CD4-positive, alpha-beta T cell treated with Interleukin-15 for 4 hours (primary cell): ENCODE measurements at places on chromosomes 1 and 21.

GRCh38 chr1:233459968-233460367 lies 132.4 kb downstream of the MAP3K21 start:
- DNase-seq = no peak

DNA sequence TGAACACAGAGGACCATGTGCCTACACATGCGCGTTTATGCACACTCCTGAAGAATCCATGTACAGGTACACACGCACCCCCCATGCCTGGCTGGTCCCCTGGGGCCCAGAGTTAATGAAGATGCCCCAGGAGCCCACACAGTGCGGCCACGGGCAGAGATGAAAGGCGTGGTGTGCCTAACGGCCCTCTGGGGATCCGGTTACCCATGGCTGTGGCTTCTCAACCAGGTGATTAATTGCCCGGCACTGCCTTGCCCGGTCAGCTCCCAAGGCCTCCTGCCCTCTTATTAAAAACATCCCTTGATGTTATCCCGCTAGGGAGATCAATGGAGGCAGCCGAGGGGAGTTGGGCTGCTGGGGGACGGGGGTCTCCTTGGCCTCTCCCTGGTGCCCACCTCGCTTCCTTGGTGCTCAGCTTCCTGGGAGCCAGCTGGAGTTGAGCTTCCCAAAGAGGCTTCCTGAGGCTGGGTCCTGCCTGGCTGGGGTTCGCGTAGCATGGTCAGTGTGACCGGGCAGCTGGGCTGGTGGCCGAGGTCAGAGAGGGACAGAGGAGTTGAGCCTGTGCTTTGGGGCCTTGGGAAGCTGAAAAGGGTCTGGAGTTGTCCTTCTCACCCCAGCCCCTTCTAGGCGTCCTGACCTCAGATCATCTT lies 75.0 kb upstream of the WNT4 start:
- no peak for DNase-seq

- no peak for DNase-seq
Measured at GRCh38 chr1:7052701-7053100, 267.4 kb downstream of the CAMTA1 start.

DNA sequence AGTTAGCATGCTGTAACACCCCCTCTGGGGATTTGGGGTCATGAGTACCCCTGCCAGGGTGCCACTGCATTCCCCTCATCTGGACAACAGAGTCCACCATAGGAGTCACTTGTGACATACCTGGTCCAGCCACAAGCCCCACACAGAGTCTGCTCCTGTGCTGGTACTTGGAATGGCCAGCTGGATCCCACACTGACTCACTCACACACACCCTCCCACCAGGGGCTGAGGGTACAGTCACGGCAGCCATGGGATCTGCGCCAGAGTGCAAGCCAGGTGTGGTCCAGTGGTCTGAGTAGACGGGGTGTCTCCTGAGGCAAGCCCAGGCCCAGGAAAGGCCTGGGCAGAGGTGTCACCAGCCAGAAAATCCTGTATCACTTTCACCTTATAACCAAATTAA lies 67.7 kb downstream of the MRPL39 start:
- no peak for DNase-seq

GRCh38 chr1:8572106-8572505 lies 245.3 kb downstream of the RERE start:
- DNase-seq = no peak

GRCh38 chr1:106889059-106889458 lies 167.4 kb upstream of the PRMT6 start:
- DNase-seq = no peak

GRCh38 chr1:41503538-41504113 lies 19.1 kb upstream of the EDN2 start:
- no peak for DNase-seq

DNA sequence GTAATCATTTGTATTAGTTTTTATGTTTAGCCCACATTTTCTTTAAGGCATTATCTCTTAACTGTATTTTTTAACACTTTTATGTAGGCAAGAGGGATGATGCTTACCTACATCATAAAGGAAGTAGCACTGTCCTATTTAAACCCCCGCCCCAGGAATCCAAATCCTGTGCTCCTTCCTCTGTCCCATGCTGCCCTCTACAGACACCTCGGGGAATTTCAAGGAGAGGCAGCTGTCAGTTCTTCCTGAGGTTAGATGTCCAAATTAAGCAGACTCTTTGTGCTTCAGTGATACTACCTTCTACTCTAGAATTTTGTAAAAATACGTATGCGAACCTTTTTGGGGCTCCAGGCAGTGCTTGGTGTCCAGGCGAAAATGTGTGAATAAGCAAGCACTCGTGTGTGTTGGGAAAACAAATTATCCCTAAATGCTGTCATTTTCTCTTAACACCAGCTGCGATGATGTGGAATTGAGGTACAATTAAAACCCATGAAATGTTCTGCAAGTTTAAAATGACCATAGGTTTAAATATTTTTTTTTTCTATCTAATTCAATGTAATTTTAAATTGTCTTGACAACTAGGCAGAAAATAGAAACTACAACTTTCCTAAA lies 19.2 kb downstream of the CRCT1 start:
- peak; percentile 10 for DNase-seq

- peak; percentile 45 for DNase-seq
Measured at GRCh38 chr1:31932491-31933316, 5.5 kb downstream of the PTP4A2 start.

- no peak for DNase-seq
Measured at GRCh38 chr1:239952348-239953308, 139.1 kb upstream of the FMN2 start.

GRCh38 chr1:229709500-229710013 lies 83.5 kb downstream of the URB2 start:
- DNase-seq = no peak

DNA sequence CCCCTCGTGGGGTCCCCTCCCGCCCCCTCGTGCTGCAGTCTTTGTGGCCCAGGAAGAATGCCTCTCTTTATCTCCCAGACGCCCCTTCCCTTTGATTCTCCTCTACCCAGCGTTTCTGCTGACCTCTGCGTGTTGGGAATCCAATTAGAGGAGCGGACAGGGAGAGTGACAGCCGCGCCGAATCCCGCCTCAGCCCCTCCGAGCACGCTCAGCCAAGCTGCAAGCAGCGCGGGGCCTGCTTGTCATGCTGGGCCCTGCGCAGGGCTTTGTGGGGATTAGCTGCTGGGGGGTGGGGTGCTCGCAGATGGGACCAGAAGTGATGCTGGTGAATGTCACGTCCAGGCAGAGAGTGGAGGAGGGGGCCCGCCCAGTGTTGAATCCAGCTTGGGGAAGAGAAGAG lies 91.1 kb downstream of the EPHB2 start:
- no peak for DNase-seq

GRCh38 chr1:242524571-242525359 lies at the start of gene PLD5:
TSS of gene PLD5 (minus strand) at chr1:242524697.
- no peak for DNase-seq

GRCh38 chr1:28058168-28058567 lies 30.2 kb downstream of the EYA3 start:
- DNase-seq = no peak

DNA sequence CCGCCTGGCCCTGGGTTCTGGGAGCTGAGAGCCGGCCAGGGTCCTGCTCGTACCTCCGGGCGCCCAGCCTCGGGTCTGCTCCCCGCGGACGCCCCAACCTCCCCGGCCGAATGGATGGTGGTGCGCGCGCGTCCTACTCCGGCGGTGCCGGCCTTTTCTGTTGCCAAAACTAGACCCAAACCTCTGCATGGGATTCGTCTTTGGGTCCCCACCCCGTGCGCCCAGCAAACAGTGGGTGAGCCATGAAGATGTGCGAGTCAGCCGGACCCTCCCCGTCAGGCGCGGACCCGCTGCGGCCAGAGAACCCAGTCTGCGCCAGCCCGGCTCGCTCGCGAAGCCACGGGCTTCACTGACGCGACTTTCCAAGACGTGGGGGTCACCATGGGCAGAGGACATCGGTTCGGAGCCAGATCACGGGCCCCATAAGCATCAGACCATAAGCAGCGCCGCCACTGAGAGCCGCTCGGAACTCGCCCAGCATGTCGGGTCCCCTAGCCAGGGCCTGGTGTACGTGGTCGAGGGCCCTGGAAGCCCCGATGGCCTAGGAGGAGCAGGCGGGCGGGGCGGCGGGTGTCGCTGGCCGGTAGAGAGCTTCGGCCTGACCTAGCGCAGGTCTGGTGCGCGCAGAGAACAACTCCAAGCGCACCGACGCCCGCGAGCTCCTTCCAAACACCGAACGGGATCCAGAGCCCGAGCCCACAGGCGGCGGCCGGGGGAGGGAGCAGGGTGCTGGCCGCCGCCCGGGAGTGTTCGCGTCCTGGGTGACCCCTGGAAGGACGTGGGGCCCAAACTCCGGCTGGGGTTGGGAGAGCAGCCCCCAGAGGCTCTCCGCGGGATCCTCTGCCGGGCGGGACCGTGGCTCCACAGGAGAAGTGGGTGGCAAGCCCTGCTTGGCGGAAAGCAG lies 1.0 kb upstream of the TP73 start:
- no peak for DNase-seq

- no peak for DNase-seq
Measured at GRCh38 chr1:1128454-1129139, 12.7 kb upstream of the C1orf159 start.

GRCh38 chr1:63892632-63893395 lies 119.0 kb downstream of the ROR1 start:
- no peak for DNase-seq

DNA sequence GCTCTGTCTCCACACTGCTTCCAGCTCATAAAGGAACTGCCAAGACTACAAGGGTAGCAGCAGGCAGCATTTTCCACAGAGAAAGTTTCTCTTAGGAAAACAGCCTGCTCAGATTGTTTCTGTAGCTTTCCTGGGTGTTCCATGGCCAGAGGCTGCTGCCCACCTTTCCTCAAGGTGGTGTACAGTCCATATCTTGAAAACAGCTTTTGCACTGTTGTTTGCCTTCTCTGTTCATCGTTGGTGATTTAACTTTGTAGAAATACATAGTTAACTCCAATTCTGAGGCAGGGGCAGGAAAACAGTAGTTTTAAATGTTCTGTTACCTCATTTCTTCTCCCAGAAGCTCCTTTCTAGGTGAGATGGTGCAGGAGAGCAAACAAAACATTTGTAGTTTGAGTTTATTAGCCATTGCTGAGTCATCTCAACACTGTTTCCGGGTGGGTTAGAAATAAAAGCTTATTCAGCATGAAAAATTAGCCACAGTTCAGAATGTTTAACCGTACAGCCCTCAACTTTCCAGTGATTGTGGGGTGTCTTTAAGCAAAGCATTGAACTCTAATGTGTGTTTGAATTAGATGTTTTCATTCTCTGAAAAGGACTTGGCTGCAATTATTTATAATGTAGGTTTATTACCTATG lies 41.7 kb downstream of the DIP2A start:
- DNase-seq = peak; percentile 59

DNA sequence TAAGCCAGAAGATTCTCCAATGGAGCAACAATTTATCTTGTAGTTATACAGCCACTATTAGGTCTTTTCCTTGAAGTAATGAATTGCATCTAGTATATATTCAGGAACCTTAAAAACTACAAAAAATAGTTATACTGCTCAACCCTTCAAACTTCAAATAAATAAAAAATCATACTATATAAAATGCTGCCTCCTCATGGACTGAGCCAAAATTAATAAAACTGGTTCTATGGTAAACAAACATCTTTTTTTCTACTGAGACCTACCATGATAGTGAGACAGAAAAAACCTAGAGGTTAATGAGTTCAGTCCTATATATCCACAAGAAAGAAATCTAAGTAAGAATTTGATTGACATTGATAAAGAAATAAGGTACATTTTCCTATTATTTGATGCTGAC lies 67.7 kb downstream of the GPATCH2 start:
- DNase-seq = no peak

DNA sequence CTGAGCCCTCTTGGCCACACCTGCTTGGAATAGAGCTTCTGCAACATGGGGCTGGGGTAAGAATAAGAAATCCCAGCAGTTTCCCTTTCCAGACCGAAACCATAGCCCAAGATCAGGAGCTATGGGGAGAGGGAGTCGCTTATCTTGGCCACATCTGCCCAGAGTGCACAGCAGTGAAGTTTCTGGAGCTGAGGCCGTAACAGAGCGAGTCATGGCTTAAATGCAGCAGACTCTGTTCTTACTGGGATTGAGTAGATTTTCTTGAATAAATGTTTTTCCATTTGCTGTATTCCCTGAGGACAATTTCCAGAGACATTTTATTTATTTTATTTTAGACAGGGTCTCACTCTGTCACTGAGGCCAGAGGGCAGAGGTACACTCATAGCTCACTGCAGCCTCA lies 33.5 kb downstream of the CFAP57 start:
- DNase-seq = no peak

GRCh38 chr1:93770640-93771039 lies 89.0 kb upstream of the BCAR3 start:
- no peak for DNase-seq

GRCh38 chr1:245615001-245615400 lies 460.2 kb downstream of the KIF26B start:
- no peak for DNase-seq

- no peak for DNase-seq
Measured at GRCh38 chr1:204176049-204176448, 9.9 kb upstream of the REN start.

- peak; percentile 23 for DNase-seq
Measured at GRCh38 chr1:41862384-41863221, 56.1 kb downstream of the HIVEP3 start.

GRCh38 chr1:203025686-203026030 lies 633 bp upstream of the PPFIA4 start:
- no peak for DNase-seq

DNA sequence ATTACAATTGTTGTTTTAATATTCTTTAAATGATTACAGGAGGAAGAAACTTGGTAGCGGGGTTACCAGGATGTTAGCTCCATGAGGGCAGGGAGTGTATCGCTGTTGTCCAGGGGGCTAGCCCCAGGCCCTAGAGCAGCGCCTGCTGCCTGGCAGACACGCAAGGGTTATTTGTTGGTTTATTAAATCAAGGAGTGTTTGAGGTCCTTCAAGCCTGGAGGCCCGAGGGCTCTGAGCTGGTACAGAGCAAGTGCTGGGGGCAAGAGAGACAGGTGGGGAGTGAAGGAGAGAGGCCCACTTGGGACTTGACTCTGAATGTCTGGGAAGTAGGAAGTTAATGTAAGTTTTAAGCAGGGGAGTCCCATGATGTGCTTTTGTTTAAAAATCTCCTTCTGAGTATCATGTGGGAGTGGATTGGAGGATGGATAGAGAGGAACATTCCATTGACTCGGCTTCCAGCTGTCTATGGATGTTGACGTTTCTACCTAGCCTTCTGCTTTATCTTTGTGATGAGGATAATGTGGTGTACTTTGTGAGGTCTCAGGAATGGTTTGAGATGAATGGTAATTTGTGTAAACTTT lies 8.7 kb downstream of the ITSN1 start:
- DNase-seq = no peak

DNA sequence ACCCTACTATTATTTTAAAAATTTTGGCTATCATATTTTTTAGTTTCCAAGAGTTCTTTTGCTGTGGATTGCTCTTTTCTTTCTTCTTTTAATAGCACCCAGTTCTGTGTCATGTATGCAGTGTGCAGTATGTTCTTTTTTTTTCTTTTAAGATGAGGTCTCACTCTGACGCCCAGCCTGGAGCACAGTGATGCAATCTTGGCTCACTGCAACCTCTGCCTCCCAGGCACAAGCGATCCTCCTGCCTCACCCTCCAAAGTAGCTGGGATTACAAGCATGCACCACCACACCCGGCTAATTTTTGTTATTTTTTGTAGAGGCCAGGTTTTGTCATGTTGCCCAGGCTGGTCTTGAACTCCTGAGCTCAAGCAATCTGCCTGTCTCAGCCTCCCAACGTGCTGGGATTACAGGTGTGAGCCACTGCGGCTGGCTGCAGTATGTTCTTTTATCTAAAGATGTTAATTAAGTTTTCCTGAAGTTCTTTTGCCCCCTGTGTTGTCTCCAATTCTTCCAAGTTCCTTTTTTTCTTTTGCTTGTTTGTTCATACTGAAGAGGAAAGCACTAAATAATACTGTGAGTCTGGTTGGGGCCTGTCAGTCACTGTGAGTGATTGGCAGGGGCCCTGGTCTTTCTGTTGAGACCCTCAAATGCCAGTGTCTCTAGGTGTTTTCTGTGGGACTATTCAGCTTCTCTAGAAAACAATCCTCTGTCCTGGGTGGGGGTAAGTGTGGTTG lies 17.5 kb upstream of the TTC22 start:
- no peak for DNase-seq
